T-cell (primary cell): ENCODE measurements at places on chromosomes 3 and 15.

GRCh38 chr3:139189943-139190342 lies 145.3 kb upstream of the PRR23C start:
- H3K27ac ChIP-seq = no peak overlapping the region
- no peak for DNase-seq
- no peaks in the 10 kb centered on the region for H3K27me3 ChIP-seq

DNA sequence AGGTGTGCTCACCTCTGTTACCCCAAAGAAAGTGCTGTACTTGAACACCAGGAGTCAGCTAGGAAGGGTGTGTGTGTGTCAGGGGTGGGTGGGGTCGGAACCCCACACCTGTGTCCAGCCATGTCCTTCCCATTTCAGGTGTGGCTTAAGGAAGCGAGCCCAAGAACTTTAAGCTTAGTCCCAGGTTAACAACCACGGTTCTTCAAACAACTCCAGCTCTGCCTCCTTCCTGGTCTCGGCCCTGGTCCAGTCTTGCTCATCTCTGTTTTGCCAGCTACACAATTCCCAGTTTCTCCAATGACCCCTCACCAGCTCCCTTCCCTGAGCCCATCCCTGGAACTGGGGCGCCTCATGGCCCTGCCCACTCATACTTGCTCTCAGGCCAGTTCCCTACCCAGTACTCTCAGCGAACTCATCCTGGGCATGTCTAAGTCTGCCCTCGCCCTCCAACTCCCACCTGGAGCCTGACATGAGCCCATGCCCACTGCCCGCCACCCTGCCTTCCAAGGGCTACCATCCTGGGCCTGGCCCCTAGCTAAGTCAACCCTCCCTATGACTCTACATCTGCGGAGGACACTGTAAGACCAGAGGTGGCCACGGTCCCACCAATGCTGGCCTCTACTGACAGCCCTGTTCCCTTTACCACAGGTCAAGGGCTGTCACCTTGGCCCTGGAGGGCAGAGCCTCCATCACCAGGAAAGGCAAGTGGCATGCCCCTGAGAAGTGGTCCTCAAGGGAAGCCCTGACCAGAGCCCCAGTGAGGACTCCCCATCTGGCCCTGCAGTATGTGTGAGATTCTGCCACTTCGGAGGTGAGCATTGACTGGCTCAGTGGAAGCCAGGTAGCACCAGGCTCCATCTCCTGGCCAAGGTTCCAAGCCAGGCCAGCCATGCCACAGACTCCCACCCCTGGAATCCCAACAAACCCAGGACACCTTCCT lies 9.2 kb downstream of the POC1A start:
- no peak overlapping the region for H3K4me3 ChIP-seq
- no peak overlapping the region for H3K27ac ChIP-seq
- H3K27me3 ChIP-seq = no peaks in the 10 kb centered on the region
- DNase-seq = no peak
- no peaks in the 10 kb centered on the region for H3K4me1 ChIP-seq
- H3K36me3 ChIP-seq = no peaks in the 10 kb centered on the region

GRCh38 chr3:82392203-82392775 lies 630.8 kb upstream of the GBE1 start:
- H3K4me1 ChIP-seq = no peaks in the 10 kb centered on the region
- no peaks in the 10 kb centered on the region for H3K27me3 ChIP-seq
- no peak overlapping the region for H3K4me3 ChIP-seq
- DNase-seq = no peak
- H3K36me3 ChIP-seq = no peaks in the 10 kb centered on the region
- H3K27ac ChIP-seq = no peak overlapping the region

DNA sequence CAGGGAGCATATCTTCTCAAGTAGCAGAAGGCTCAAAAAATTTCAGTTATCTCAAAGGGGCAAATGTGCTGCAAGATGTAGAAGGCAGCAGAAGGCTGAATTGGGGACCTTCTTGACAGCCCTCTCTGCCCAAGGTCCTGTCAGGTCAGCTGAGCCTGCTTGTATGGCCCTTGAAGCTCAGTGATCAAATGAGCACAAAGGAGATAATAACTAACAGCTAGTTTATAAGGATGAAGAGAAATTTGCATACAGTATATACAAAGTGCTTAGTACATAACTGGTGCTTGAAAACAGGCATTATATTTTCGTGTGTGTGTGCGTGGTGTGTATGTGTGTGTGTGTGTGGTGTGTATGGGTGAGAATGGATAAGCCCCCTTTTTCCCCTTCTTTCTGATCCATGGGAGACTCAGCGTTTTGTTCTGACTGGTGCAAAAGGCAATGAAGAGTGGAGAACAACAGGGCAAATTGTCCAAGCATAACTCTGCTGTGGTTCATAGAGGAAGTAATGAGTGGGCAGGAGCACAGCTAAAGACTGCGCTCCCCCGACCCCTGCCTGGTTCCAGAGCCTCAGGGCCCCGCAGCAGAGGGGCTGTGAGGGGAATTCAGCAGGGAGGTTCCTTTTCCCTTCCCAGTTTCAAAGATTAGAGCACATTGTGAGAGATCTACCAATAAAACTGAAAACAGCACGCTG lies 356.8 kb upstream of the NR2F2 start:
- H3K27me3 ChIP-seq = no peaks in the 10 kb centered on the region
- no peak overlapping the region for H3K4me3 ChIP-seq
- no peak overlapping the region for H3K27ac ChIP-seq
- no peaks in the 10 kb centered on the region for H3K36me3 ChIP-seq
- H3K4me1 ChIP-seq = no peaks in the 10 kb centered on the region
- DNase-seq = no peak

DNA sequence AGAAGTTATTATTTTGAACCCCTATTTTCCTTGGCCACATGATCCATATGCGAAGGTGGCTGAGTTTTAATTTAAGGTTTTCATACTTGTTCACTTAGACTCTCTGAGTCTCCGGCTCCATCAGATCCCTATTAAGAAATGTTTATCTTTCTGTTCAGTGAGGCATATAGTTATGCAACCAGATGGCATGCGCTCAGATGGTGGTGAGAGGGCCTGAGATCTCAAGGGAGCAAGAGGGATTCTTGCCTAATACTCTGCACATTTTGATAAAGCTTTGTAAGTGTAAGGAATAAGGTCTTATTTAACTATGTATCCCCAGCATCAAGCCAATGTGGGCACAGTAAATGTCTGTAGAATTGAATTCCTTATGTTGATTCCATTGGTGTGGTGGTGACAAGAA lies 78.9 kb upstream of the DPH6 start:
- H3K4me3 ChIP-seq = no peak overlapping the region
- H3K4me1 ChIP-seq = no peaks in the 10 kb centered on the region
- no peaks in the 10 kb centered on the region for H3K27me3 ChIP-seq
- no peaks in the 10 kb centered on the region for H3K36me3 ChIP-seq
- DNase-seq = no peak

- H3K27me3 ChIP-seq = no peaks in the 10 kb centered on the region
- no peak overlapping the region for H3K4me3 ChIP-seq
- DNase-seq = no peak
- no peaks in the 10 kb centered on the region for H3K36me3 ChIP-seq
- H3K4me1 ChIP-seq = no peaks in the 10 kb centered on the region
- no peak overlapping the region for H3K27ac ChIP-seq
Measured at GRCh38 chr3:45269952-45270351, 43.9 kb upstream of the TMEM158 start.

- H3K4me3 ChIP-seq = no peak overlapping the region
- H3K36me3 ChIP-seq = no peaks in the 10 kb centered on the region
- H3K27ac ChIP-seq = no peak overlapping the region
- peaks cover 2% of the 10 kb centered on the region for H3K27me3 ChIP-seq
- H3K4me1 ChIP-seq = no peaks in the 10 kb centered on the region
Measured at GRCh38 chr3:187398955-187399354, 30.8 kb downstream of the RTP4 start.

DNA sequence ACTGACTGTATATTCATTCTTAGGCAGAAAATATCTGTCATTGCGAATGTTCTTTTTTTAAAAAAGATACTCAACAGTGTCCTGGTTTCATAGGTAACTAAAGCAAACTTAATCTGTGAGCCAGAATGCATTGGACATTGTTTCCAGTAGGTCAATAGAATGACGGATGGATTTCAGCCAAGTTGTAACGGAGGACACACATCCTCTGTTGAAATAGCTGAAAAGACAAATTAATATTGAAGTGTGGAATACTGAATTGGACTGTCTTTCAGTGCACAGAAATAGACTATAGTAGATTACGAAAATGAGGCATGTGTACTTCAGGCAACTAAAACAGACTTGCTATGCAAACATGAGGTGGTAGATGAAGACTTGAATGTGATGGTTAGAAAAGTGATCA lies 461.6 kb downstream of the WDR72 start:
- no peak overlapping the region for H3K4me3 ChIP-seq
- H3K4me1 ChIP-seq = no peaks in the 10 kb centered on the region
- H3K36me3 ChIP-seq = no peaks in the 10 kb centered on the region
- DNase-seq = no peak
- no peak overlapping the region for H3K27ac ChIP-seq
- no peaks in the 10 kb centered on the region for H3K27me3 ChIP-seq

- no peaks in the 10 kb centered on the region for H3K36me3 ChIP-seq
- no peaks in the 10 kb centered on the region for H3K27me3 ChIP-seq
- no peak overlapping the region for H3K4me3 ChIP-seq
- H3K27ac ChIP-seq = no peak overlapping the region
Measured at GRCh38 chr15:41233367-41233771, 2.3 kb downstream of the CHP1 start.

DNA sequence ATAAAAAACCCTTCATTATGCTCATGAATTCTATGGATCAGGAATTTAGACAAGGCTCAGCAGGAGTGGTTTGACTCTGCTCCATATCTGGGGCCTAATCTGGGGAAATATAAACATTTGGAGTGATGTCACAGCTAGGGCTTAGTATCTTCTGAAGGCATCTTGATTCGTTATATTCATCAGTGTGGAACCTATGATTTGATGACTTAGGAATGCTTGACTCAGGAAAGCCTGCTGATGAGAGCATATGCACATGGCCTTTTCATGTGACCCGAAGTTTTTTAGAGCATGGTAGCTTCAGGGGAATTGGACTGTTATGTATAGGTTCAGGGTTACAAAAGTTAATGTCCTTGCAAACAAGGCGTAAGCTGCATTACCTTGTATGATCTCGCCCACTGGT lies 184.9 kb upstream of the LRRC3B start:
- H3K4me3 ChIP-seq = no peak overlapping the region
- no peak overlapping the region for H3K27ac ChIP-seq
- H3K27me3 ChIP-seq = no peaks in the 10 kb centered on the region
- no peak for DNase-seq
- no peaks in the 10 kb centered on the region for H3K36me3 ChIP-seq

- H3K27ac ChIP-seq = no peak overlapping the region
- H3K4me3 ChIP-seq = no peak overlapping the region
- DNase-seq = no peak
- H3K36me3 ChIP-seq = no peaks in the 10 kb centered on the region
- H3K4me1 ChIP-seq = peaks cover 19% of the 10 kb centered on the region
Measured at GRCh38 chr3:112394003-112394640, 61.2 kb downstream of the CD200 start.

- DNase-seq = no peak
- peaks cover 2% of the 10 kb centered on the region for H3K27me3 ChIP-seq
- no peak overlapping the region for H3K27ac ChIP-seq
Measured at GRCh38 chr3:136008732-136009470, 43.4 kb downstream of the PPP2R3A start.

DNA sequence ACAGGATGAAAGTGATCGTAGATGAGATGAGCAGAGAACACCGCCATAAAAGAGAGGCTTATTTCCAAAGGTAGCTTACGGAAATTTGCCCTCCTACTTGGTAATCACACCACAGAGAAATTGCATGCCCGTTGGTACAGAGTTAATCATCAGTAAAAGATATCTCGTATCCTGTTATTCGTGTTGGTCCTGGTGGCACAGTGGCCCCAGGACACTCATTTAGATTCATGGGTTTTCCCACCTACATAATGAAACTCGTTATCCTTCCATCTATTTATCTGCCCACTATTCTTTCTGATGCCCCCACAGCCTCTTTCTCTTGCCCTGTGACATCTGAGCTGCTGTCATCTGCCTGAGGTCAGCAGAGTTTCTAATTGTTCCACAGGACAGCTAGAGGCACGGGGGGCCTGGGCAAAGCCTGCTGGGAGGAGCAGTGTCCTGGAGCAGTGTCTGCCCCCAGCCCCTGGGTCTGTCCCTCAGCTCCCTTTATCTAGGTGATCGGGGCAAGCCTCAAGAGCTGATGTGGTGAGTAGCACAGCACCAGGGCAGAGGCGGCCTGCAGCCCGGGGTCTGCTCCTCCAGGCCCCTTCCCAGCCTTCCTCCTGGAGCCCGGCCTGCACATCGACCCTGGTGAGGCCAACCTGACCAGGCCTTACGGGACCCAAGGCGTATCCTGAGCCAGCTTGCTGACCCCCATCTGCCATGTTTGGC lies 42.2 kb downstream of the PXYLP1 start:
- H3K36me3 ChIP-seq = peaks cover 2% of the 10 kb centered on the region
- no peaks in the 10 kb centered on the region for H3K4me1 ChIP-seq
- H3K4me3 ChIP-seq = no peak overlapping the region
- H3K27ac ChIP-seq = no peak overlapping the region

GRCh38 chr3:167811031-167811430 lies 75.5 kb downstream of the SERPINI1 start:
- H3K36me3 ChIP-seq = no peaks in the 10 kb centered on the region
- no peak for DNase-seq
- no peaks in the 10 kb centered on the region for H3K27me3 ChIP-seq
- H3K4me3 ChIP-seq = no peak overlapping the region
- H3K4me1 ChIP-seq = no peaks in the 10 kb centered on the region

- H3K4me3 ChIP-seq = no peak overlapping the region
- no peaks in the 10 kb centered on the region for H3K36me3 ChIP-seq
- DNase-seq = no peak
- no peaks in the 10 kb centered on the region for H3K4me1 ChIP-seq
- no peaks in the 10 kb centered on the region for H3K27me3 ChIP-seq
Measured at GRCh38 chr3:38578081-38578475, 71.4 kb downstream of the SCN5A start.

GRCh38 chr3:115581362-115582135 lies 41.8 kb upstream of the GAP43 start:
- DNase-seq = no peak
- H3K4me1 ChIP-seq = no peaks in the 10 kb centered on the region
- H3K4me3 ChIP-seq = no peak overlapping the region
- no peaks in the 10 kb centered on the region for H3K36me3 ChIP-seq
- H3K27ac ChIP-seq = no peak overlapping the region

DNA sequence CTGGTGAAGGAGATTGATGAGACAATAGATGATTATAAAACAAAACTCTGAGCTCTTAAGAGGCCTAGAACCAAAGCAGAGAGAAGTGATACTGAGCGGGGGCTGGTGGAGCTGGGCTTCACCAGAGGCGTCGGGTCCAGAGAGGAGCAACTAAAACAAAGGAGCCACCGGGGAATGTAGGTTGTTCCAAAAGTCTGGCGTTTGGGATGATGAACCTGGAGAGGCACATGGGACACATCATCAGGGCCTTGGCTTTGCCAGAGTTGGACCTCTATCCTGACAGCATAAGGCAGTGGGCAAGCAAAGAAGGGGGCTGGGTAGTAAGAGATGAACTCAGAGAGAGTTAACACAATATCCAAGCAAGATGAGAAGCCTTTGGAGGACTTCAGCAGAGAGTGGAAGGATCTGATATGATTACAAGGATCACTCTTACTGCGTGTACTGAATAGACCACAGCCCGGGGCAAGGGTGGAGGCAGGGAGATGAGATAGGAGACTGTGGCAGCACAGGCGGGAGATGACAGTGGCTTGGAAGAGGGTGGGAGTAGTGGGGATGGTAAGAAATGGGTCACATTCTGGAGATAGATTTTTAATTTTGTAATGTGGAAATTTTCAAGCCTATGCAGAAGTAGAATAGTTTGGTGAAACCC lies 36.0 kb upstream of the RASA2 start:
- peaks cover 8% of the 10 kb centered on the region for H3K4me1 ChIP-seq
- H3K27me3 ChIP-seq = no peaks in the 10 kb centered on the region
- no peak overlapping the region for H3K4me3 ChIP-seq
- H3K27ac ChIP-seq = no peak overlapping the region
